ENCODE measurements at places on chromosomes 4 and X.

GRCh38 chr4:172998527-172999469 lies 169.8 kb upstream of the GALNT7 start:
- DNase-seq: no peak

- DNase-seq: no peak
Observed at GRCh38 chr4:97558204-97558778, 585.0 kb downstream of the STPG2 start.

- DNase-seq: peak; percentile 65
Observed at GRCh38 chr4:183403961-183404360, 40.5 kb upstream of the CDKN2AIP start.

DNA sequence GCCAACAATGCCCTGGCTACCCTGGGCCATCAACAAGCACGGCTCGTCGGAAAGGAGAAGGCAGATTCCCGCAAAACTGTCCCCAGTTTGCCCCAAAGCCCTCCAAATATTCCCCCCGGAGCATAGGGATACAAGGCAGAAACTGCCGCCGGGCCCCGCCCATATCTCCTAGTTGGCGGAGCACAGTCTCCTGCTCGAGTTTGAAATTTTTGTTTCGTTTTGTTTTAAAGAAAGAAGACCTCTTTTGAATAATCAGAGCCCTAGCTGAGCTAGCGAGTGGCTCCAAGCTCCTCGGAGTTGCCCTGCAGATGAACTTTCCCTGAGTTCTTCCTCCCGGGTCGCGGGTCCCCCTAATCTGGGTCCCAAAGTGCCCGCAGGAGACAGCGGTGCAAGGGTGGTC lies 138.1 kb upstream of the ZIC3 start:
- no peak for DNase-seq

DNA sequence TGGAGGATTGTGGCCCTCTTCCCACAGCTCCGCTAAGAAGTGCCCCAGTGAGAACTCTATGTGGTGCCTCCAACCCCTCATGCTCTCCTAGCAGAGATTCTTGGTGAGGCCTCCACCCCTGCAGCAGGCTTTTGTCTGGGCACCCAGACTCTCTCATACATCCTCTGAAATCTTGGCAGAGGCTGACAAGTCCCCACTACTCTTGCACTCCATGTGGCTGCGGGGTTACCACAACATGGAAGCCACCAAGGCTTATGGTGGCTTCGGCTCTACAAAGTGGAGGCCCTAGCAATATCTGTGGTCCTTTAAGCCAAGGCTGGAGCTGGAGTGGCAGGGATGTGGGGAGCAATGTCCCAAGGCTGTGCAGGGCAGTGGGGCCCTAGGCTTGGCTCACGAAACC lies 255.2 kb downstream of the COX7B2 start:
- DNase-seq: no peak

Data from SK-N-SH (cell line).